Astrocyte of the spinal cord (primary cell): ENCODE measurements at places on chromosomes 2 and 18.
A peak's percentile ranks its signal among the peaks of the same experiment; 100 is the strongest.

DNA sequence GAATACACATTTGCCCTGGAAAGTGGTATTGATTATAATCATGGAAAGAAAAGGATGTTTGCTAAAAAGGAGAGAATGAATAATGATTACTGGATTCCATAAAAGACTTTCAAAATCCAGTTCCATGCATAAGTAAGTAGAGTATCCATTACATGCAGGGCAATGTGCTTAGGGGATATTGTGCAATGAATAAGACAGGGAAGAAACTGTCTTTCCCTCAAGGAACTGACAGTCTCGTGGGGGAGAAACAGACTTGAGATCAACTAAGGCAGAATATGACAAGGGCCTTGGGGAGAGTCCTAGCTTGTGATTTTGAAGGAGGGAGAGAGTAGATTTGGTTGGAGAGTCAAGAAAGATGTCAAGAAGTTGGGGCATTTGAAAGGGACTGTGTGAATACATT is 130.6 kb downstream of the SPP2 start:
- DNase-seq = no peak

- no peak for DNase-seq
Observed at GRCh38 chr2:88283886-88284592, 113.9 kb downstream of the THNSL2 start.

GRCh38 chr18:58338961-58339592 is 289.8 kb downstream of the ALPK2 start:
- DNase-seq = peak; percentile 43

DNA sequence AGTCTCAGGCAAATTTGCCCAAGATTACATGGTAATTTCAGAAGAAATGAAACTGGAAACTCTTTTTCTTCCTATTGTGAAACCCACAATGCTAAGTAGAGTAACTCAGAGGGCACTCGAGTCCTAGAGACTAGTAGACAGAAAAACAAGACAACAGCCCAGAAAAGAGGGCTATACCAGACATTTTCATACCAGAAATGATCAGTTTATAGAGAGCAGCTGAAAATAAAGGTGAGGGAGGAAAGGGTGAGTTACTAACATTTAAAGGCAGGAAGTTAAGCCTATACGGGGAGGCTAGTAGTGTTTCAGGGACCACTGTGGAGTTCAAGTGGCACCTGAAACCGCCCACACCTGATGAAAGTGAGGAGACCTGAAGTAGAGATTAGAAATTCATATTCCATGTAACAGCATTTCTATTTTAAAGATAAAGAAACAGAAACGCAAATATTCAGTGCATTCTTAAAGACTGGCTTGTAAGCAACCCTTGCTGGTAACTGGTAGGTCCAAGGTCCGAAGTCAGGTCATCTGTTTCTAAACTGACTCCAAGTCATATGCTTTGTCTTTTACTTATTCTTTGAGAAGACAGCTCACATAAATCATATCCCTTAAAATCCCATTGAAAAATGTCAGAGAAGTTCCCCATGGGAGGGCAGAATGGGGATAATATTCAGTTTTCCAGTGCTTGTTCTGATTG is 145.1 kb upstream of the ITGB6 start:
- DNase-seq = no peak

GRCh38 chr2:10883801-10884478 is 27.8 kb upstream of the KCNF1 start:
- DNase-seq = no peak

- peak; percentile 29 for DNase-seq
Observed at GRCh38 chr2:226656367-226656766, 143.3 kb downstream of the IRS1 start.

DNA sequence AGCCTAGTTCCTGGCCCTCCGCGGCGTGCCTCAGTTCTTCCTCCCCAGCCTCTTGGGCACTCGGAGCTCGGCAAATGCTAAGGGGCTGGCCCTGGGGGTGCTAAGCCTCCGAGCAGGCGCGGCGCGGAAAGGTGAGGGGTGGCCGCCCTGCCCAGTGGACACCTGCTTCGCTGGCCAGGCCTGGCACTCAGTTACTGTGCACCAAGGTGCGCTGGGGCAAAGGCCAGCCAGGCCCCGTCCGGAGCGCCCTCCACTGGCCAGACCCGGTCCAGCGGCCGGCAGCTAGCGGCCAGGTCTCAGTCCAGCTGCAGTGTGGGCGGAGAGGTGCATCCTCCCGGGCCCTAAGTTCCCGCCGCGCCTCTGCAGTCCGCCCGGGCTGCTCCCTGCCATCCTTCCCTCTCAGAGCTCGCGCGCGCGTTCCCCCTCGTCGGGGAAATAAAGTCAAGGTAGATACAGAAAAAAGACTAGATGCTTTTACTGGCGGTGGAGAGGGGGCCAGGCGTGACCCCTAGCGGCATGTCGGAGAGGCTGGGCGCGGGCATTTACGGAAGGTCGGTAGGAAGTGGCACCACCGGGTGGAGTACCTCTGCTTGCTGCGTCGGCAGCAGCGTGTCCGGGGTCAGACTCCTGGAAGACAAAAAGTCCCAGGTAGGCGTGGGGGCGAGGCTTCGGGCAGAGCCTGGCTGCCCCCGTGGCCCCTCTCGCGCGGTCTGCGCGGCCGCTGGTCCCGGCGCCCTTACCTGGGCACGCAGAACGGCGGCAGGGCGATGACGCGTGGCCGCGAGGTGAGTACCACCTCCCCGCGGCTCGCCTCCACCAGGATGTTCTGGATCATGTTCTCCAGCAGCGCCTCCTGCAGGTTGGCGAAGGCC is 9.4 kb upstream of the CRYBA2 start:
- no peak for DNase-seq

DNA sequence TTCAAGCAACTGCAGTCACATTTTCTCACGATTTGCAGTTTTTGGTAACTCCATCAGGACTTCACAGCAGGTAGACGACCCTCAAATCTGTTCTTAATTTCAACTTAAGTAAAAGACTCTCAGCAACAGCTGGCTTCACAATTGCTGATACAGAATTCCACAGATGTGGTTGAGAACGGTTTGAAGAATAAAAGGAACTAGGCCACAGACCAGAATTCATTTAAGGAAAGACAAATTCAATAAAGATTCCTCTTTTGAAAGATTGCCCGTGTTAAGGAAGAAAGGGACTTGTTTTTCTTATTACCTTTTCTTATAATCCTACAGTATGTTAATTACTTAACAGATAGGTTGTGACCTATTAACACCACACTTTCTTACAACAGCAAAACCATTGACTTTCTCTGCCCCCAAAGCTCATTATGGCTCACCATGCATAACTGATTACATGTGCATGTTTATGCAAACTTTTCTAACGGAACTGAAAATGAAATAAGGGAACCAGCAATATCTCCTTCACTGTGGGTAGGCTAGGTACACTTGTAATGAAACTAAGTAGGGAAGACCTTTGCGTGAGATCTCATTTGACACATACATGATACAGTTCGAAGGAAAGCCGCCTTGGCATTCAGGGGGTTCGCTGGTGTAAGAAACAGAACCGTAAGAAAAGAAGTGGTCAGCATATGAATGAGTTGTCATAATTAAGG is 4.7 kb upstream of the ZNF516 start:
- DNase-seq = no peak

GRCh38 chr2:196201229-196202009 is 30.0 kb upstream of the STK17B start:
- no peak for DNase-seq

DNA sequence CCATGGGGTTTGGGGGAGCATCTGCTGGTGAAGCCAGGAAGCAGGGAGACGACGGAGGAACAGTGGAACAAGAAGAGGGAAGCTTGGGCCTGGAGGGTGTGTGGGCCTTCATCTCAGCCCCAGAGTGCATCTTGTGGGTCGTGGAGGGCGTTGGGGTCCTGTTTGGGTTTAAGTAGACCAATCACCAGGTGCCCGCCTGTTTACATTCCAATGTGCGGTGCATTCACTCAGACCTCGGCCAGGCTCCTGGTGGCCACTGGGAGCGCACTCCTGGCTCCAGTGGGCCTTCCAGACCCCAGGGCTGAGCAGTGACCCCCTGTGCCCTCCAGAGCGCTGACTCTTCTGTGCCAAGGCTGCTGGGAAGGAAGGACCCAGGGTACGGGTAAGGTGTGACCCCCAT is 293.7 kb downstream of the NDUFA10 start:
- no peak for DNase-seq

- peak; percentile 80 for DNase-seq
Observed at GRCh38 chr18:35407871-35408481, 30.8 kb upstream of the ZNF396 start.

DNA sequence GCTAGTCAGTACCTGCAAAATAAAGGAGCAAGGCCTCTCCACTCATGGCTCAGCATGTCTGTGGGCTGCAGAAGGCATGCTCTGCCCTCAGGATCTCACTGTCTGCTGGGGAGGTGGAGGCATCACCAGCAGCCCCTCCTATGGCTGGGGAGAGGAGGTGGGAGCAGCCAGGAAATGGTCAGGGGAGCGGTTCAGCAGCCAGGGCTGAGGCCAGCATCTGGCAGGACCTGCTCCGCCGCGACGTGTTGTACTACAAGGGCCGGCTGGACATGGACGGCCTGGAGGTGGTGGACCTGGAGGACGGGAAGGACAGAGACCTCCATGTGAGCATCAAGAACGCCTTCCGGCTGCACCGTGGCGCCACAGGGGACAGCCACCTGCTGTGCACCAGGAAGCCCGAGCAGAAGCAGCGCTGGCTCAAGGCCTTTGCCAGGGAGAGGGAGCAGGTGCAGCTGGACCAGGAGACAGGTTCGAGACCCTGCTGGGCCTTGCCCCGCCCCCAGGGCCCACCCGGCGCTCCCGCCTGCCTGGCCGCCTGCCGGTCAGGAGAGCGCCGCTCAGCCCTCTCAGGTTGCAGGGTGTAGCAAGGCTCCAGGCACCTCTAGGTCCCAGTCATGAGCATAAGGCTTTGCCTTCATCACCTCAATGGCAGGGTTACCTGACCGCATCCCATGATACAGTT is 49.0 kb downstream of the FAM168B start:
- DNase-seq = no peak

- no peak for DNase-seq
Observed at GRCh38 chr18:74624466-74624865, 26.8 kb downstream of the ZNF407 start.
